ENCODE measurements at places on chromosomes 3 and 15.
A peak's percentile ranks its signal among the peaks of the same experiment; 100 is the strongest.

DNA sequence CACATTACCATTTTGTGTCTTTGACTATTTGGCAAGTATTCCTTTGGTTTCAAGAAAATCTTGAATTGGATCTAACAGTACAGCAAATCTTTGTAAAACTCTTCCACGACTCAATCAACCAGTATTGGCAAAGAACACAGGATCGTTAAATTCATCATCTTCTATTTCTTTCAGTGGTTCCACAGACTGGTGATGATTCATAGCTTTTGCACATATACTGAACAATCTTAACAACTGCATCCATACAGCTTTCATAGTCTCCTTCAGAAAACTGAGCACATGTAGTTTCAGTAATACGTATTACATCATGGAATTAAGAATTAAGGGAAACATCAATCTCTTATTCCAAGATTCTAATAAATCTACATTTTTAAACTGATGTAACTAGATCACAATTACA is 91.6 kb upstream of the LIPC start:
- DNase-seq = peak; percentile 28

GRCh38 chr3:158105119-158105709 is 1.0 kb downstream of the SHOX2 start:
- DNase-seq = no peak

GRCh38 chr15:66893294-66893693 is 172.1 kb upstream of the SMAD3 start:
- no peak for DNase-seq

DNA sequence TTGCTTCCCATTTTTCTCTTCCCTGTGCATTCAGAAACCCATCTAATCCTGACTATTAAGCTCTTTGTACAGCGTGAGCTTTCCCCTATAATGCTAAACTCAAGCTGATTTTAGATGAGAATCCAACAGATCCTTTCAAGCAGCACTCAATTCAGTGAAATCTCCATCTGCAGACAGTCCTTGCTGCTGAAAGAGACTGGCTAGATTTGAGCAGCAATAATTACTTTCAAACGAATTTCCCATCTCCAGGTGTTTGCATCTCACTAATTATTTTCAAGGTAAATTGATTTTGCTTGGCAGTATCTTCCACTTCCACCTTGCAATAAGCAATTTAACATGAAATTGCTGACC is 49.5 kb upstream of the SLC7A14 start:
- no peak for DNase-seq

DNA sequence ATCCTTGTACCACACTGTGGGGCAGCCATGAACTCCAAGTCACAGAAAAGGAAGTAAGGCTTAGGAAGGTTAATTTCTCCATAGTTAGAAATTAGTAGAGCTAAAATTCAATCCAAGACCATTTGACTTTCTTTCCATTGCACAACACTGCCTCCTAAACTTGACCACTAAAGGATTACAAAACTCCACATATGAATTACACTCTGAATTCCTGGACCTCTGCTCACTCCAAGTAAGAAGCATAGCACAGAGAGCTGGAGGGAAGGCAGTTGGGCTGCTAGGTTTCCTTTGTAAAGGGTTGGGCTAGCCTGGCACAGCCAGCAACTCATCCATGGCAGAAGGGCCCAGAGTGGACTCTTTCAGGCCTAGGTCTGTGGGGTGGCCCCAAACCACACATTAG is 134.4 kb downstream of the MYLK start:
- peak; percentile 97 for DNase-seq

GRCh38 chr3:84504761-84505160 is 454.0 kb upstream of the CADM2 start:
- no peak for DNase-seq

DNA sequence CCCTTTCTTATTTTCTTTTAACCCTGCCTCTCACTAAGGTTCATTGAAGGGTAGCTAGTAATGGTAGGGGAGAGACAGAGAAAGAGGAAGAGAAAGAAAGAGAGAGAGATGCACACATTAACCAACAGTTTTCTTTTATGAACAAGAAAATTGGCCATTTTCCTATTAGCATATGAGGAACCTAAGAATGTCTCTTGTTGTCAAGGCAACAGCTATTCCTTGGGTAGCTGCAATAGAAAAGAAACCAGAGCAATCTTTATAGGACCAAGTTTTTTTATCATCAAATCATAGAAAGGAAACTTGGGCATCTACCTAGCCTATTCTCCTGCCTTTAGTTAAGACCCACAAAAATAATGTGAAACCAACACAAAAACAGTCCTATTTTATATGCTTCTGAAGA is 15.0 kb upstream of the CCDC39 start:
- DNase-seq = no peak

GRCh38 chr15:55589287-55589686 is 1.1 kb upstream of the PYGO1 start:
- DNase-seq = no peak

GRCh38 chr15:78192826-78193594 is 41.4 kb downstream of the ACSBG1 start:
- no peak for DNase-seq
